Heart right ventricle (tissue), 16 donors: ENCODE measurements at places on chromosomes 1 and 21.

GRCh38 chr1:179707406-179707805 lies 35.7 kb upstream of the FAM163A start:
- no peak for DNase-seq

DNA sequence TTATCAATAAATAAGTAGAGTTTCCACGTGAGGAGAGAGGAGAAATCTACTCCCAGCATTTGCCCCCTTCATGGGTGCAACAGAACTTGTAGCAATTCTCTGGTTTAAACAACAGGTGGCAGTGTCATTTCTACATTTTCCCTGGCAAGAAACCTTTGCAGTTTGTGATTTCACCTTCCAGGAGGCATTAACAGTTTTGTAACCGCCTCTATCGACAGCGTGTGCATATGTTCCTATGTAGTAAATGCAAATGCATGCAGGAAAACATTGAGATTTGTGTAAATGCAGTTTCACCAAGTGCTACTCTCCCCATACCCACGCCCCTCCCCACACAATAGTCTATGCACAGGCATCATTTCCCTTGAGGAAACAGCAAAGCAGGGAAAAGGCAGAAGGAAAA lies 494.7 kb downstream of the SMYD3 start:
- no peak for DNase-seq

DNA sequence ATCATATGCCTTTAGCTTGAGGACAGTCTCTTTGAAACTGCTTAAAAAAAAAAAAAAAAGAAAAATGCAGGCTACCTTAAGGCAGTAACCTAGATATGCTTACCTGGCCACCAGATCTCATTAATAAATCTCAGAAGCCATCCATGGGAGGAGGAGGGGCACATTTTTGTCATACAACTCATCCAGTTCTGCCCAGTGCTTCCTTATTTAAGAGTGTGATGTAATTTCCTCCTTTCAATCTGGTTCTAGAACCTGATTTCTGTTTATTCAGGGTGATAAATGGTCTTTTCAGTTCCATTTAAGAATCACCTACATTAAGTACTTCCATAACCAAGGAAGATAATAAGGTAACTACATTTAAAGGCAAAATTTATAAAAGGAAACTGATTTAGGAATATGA lies 6.1 kb downstream of the ERRFI1 start:
- no peak for DNase-seq

- DNase-seq = no peak
Measured at GRCh38 chr1:228286505-228287417, 78.9 kb downstream of the OBSCN start.

DNA sequence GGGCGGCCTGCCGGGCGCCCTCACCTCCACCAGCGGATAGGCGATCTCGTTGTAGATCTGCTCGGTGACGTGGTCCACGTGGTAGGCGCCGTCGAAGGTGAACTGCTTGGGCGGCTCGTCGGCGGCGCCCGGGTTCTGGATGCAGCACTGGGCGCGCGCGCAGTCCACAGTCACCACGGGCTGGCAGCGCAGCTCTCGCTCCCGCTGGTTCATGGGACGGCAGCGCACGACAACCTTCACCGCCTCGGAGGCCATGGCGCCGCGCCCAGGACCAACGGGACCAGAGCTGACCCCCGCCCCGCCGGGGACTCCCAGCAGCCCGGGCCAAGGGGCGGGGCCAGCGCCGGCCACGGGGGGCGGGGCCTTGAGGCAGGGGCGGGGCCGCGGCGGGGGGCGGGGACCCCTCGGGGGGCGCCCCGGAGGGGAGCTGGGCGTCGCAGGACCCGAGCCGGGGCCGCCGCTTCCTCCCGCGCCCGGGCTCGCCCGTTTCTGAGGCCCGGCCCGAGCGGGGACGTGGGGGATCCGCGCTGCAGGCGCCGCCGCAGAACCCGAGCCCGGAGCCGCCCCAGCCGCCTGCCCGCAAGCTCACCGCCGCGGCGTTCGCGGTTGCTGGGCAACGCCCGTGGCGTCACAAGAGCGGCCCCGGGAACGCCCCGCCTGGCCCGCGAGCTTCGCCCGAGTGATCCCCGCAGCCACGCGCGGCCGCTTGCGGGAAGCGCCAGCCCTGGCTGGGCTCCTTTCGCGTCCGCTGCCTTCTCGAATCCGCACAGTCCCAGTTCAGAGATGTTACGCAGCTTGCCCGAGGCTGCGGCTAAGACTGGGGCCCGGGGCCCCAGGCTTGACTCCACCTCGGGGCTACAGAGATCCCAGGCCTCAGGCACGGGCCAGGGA lies at the start of gene KIF17:
TSS of gene KIF17 (minus strand) at position 556 of the 891 bp plus-strand sequence. CDS start at position 255, 301 bp downstream.
- DNase-seq = peak; percentile 64

DNA sequence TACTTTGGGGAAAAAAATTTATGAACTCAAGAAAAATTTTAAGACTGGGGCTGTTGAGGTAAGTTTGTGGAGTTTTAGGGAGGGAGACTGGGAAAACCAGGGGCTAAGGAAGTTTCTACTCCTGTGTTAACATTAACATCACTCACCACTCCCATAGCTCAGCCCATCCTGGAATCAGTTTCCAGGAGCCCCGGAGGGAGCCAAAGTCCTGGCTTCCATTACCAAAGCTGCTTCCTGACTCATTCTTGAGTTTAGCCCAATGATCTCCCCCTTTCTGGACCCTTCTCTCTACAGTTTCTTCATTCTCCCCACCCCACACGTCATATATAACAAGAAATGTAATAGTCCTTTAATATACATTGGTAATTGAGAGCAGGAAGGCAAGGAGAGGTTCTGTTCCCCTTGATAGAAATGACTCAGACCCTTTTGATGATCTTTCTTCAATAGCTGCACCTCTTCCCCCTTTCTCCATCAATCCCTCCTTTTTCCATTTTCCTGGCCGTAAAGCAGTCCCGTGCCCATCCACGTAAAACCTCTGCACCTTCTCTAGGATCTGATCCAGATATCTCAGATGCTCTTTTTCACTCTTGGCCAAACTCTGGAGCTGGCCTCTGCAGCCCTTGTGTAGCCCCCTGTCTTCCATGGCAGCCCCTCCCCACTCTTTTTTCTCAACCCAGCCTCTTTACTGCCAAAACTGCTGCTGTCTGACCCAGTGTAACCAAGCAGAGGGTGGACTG lies 4.6 kb upstream of the PIAS3 start:
- DNase-seq = no peak

- no peak for DNase-seq
Measured at GRCh38 chr1:233393084-233393840, 65.7 kb downstream of the MAP3K21 start.

GRCh38 chr1:6521536-6521935 lies 30.1 kb upstream of the PLEKHG5 start:
- DNase-seq = no peak

DNA sequence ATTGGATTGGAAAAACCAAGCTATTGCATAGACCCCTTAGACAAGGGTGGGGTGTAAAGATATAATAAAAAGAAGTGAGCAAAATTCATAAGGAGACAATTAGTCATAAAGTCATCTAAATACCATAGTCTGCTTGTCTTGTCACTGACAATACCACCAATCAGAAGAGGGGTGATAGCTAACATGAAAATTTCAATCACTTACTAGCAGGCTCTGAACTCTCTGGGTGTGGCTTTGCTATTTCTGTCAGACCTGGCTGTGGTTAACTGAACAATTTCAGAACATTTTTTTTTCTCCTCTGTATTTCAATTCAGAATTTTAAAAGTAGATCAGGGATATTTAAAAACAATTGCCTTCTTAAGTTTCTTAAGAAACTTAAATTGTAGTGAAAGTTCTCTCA lies 158.5 kb upstream of the PRMT6 start:
- no peak for DNase-seq

DNA sequence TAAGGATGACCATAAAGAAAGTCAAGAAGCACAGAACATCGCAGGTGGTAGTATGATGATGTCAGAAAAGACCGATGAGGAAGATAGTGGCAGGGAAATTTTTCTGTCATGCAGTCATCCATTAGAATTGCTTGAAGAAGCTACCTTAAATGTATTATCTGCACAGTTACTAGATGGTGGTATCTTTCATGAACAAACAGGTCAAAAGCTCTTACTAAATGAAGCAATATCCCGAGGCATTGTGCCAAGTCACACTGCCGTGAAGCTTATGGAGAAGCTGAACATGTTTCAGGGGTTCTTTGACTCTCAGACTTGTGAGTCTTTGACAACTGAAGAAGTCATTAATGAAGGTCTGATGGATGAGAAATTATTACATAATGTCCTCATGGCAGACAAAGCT lies 128.8 kb downstream of the MACF1 start:
- DNase-seq = no peak

DNA sequence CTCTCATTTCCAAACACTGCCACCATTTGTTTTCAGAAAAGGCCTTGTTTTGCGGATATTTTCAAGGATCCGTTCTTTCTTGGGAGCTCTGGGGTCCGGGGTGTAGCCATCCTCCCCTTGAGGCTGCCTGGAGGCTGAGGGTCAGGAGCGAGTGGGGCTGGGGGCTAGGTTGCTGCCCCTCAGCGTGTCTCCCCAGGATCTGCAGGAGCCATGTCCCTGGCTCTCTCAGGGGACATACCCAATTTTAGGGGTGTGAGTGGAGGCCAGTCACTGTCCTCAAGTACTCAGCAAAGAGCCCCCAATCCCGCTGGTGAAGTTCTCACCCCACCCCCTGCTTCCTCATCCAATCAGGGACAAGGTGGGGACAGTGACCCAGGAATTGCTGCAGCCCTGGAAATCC lies 15.0 kb upstream of the PRDM16 start:
- DNase-seq = no peak

DNA sequence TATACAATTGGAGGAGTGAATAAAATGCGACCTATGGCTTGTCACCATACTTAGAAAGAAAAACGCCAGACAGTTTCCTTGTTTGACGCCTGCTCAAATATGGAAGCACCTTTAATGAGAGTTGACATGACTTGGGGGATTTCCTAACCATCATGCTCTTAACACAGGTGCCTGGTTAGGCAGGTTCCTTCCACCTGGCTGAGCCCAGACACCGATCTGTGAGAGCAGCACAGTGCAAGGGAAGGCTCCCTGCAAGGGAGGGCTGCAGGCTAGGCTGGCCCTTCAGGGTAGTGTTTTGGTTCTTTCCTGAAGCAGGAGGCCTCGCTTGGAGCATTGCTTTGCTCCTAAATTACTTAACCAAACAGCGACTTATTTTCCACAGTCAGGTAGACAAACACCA lies 24.6 kb upstream of the KLHDC8A start:
- DNase-seq = no peak

DNA sequence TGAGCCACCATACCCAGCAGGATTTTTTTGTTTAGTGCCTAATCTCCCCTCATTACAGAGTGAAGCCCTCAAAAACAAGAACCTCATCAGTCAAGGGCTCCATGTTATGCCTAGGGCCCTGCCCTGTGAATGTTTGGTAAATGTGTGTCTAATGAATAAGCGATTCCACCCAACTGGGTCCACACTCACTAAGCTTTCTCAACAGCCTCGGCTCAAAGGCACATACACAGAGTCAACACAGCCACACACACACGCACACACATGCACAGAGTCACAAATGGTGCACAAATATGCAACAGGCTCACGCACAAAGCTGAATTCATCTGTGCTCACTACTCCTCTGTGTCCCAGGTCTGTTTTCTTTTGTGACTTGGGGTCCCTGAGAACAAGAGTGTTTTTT lies 11.7 kb upstream of the SYNC start:
- DNase-seq = no peak

DNA sequence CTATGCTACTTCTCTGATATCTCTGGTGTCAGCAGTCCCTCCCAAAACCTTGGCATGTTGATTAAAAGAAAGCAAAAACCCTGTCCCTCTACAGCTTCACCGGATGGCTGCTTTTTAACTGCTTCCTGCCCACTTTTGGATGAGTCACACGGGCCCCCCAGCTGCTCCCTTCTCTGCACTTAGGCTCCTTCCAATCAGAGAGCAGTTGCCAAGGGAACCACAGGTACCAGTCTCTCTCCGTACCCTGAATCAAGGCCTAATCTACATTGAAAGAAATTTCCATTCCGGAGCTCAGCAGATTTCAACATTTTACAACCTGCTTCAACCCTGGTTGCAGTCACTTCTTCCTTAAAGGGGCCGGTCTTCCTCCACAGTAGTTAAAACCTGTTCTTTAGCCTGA lies 70.6 kb upstream of the GJB5 start:
- no peak for DNase-seq

- no peak for DNase-seq
Measured at GRCh38 chr1:26470878-26471497, 1.3 kb upstream of the HMGN2 start.

DNA sequence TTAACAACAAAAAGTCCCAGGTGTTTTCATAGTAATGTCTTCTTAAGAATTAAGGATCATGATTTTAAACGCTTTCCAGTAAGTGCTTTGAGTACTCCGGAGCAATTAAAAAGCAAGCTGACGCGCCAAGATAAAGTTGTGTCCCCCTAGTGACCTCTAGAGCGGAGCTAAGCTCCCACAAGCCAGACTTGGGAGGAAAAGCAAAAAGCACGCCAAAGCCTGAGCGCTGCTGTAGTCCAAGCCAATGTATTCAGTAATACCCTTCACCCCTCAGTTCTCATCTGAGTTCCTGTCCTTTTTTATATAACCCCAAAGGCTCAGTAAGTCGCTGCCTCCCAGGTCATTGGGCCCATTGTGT lies 3.5 kb upstream of the SLC44A5 start:
- no peak for DNase-seq
